ENCODE measurements at places on chromosomes 1 and 21.

DNA sequence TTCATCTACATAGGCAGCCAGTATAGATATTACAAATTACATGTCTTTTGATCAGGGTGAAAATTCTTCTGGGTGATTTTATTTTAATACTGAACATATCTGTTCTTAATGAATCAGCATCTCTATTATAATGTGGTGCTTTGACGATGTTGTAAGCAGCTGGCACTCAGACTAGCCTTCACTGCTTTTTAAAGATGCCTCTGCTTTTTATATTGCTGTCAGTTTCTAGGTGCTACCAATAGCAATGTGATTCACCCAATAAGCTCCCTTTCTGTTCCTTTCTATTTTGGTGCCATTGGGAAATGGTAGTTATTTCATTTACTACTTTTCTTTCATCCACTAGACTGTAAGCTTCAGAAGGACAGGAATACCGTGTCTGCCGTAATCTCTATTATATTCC lies 11.1 kb upstream of the ANGPTL1 start:
- no peak for DNase-seq

GRCh38 chr1:103447471-103447870 lies 78.0 kb upstream of the RNPC3 start:
- no peak for DNase-seq

- no peak for DNase-seq
Observed at GRCh38 chr1:53295295-53295694, 32.6 kb downstream of the LRP8 start.

- DNase-seq: no peak
Observed at GRCh38 chr21:17981060-17981740, 162.0 kb upstream of the C21orf91 start.

DNA sequence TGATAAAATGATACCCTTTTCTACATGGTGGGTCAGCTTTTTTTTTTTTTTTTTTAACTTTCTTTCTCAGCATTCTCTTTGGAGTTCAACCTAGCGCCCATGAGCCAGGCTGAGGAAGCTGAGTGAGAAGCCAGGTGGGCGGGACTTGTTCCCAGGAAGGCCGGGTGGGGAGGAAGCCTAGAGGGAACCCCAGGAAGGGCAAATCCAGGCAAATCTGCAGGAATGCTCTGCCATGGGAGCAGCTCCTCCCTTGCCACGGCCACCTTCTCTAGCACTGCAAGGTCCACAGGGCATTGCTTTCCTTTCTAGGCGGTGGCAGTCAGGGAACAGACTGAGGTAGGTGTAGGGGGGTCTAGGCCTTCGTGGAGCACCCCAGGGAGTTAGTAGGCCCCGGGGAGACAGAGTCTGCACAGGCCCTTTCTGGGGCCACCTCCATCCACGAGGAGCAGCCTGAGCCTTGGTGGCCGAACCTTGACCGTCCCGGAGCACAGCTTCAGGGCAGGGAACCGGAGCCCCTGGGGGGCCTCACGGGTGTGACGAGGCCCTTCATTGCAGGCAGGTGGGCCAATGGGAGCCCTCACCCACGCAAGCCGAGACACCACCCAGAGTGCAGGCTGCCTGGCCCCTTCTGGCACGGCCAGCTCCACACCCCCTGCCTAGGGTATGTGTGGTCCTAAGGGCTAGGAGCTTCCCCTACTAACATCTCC lies 18.2 kb upstream of the CCDC27 start:
- DNase-seq: no peak

DNA sequence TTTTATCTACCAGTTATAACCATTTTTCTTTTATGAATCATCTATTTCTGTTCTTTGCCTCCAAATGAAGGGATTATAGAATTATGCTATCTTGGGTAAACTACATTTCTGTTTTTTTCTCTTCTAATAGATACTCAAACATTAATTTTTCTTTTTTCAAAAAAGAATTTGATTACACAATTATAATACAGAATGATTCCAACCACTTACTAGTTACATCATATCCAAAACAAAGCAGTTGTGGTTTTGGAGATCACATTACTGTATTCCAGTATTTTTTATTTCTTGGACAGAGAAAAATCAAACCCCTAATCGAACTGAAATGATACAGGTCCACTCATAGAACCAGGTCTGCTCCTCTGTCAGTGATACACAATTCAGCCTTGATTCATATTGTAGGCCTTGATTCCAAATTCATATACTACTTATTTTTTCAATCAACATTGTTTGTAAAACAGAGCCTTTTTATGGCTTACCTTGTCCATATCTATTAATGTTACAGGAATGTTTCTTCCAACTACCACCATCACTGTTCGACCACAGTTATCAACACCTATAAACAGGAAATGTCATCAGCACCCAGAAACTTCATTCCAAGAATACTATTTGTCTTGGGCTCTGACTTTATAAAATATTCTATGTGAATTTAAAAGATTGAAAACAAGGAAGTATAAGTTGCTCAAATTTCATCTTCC lies 43.2 kb downstream of the GDAP2 start:
- DNase-seq: no peak

DNA sequence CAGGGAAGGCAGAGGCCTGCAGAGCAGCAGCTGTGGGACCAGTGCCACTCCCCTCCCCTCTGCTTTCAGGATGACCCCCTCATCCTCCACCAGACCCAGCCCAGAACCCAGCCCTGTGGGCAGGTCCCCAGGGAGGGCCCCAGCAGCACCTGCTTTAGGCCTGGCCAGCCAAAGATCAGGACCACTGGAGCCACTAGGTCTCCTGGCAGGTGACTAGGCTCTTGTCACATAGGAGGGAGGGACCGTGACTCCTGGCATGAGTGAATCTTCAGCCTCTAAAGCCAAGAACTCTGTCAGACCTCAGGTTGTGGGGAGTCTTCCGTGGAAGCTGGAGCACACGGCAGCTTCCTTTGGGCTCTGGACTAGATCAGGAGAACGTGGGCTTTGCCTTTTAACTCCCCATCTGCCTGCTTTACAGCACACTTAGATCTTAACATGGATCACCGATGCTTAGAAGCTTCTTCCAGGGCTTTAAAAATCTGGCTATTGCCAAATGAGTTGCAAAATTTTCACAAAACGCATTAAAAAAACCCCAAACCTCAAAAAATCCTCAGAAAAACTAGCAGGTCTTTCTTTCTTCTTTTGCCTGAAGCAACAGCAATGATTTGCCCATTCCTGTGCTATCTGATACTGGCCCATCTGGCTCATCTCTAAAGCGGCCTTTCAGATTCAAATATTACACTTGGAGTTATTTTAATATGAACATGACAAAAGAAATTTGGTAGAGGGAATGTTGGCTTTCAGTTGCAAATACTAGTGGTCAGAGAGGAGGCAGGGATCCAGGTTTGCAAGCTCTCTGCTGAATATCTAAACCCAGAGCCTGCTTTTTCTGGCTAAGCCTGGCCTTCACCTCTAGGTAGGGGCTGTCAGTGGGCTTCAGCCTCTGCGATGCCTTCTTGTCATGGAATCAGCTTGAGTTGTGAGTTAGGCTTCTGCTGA lies 235.2 kb downstream of the SDCCAG8 start:
- no peak for DNase-seq

DNA sequence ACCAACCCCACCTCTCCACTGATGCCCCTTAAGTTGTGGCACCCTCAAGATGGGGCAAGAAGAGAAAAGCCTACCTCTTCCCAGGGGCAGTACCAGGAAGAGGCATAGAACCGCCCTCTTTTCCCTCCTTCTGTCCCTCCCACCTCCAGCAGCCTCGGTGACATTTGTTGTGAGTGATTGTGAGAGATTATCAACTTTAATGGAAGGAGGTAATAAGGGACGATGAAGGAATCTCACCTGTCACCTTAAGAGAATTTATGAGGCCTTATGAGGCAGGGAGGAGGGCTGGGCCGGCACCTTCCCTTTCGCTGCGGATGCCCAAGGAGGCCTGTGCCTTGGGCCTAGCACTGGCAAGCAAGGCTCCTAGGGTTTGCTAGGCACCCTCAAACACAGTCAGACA lies 1.4 kb upstream of the ADGRB2 start:
- no peak for DNase-seq
